GF-D8 (cell line): ENCODE measurements at places on chromosomes 1 and 21.

DNA sequence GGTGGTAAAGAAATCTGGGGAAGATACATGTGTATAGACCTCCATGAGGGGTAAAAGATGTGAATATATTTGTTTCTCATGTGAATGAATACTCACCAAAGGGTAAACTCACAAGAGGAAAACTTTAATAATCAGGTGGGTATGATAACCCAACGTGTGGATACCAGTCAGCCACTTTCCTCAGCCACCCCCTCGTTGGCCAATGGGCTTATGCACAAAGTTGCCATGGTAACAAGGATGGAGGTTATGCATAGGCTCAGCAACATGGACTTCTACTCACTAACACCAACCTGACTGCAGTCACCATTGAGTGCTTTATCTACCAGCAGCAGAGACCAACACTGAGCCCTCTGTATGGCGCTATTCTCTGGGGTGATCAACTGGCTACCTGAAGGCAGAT, 424.4 kb downstream of the DUSP10 start:
- no peak for DNase-seq

DNA sequence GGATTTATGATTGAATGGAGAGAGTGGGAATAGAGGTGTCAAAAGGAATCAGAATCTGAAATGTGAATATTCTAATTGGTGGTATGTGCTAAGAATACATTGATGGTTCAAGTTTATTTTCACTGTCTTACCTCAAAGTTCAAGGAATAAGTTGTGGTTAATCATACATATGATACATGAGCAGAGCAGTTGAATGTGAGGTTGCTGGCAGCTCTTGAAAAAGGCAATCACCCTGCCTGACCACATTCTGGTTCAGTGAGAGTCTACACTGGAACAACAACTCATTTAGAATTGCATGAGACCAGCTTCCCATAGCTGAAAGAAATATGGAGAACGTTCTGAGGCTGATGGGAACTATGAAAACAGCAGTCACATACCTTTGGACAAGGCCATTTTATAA, 68.3 kb upstream of the ARHGAP29 start:
- no peak for DNase-seq

GRCh38 chr21:17428484-17428869, 84.4 kb upstream of the CXADR start:
- no peak for DNase-seq

- peak; percentile 45 for DNase-seq
These were observed at the start of gene C2CD2 for GRCh38 chr21:41953831-41954653. Gene C2CD2 (minus strand): TSS chr21:41954018. CDS start chr21:41953648, 370 bp downstream.

- DNase-seq: no peak
These were observed 4.0 kb downstream of the RPE65 start for GRCh38 chr1:68445709-68446108.

GRCh38 chr1:183590244-183591191, at the start of gene NCF2:
Gene NCF2 (minus strand): TSS chr1:183590459. CDS start chr1:183590329, 130 bp downstream.
- DNase-seq: peak; percentile 96

DNA sequence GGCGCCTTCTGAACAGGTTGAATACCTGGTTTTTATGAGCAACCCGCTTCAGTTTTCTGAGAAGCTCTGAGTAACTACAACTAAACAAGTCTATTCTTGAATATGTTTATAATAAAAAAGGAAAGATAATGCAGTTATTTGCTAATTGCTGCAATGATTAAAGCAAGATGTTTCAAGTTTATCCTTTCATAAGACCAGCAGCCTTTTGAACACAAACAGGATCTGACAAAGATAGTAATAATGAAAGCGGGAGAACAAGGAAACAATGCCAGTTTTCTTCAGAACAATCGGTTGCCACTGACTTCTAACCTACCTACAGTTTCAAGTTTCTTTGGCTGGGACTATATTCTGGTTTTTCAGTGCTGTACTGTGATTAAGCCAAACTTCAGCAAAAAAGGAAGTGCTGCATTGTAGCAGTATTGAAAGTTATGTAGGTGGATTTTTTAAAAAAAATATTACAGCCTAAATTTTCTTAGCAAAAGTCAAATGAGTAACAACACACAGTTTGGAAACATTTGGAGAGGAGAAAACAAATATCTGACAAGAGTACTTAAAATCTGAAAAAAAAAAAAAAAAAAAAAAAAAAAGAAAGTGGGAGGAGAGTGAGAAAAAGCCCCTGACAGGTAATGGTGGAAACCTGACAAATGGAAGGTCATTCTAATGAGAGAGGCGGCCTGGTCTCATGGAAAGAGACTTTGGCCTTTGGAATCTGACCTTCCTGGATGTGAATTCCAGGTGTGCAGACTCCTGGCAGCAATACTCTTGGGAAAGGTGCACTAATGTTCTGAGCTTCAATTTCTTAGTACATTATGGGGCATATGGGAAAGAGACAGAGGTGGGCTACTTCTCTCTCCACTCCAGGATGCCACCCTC, 11.4 kb downstream of the KCNJ15 start:
- no peak for DNase-seq

DNA sequence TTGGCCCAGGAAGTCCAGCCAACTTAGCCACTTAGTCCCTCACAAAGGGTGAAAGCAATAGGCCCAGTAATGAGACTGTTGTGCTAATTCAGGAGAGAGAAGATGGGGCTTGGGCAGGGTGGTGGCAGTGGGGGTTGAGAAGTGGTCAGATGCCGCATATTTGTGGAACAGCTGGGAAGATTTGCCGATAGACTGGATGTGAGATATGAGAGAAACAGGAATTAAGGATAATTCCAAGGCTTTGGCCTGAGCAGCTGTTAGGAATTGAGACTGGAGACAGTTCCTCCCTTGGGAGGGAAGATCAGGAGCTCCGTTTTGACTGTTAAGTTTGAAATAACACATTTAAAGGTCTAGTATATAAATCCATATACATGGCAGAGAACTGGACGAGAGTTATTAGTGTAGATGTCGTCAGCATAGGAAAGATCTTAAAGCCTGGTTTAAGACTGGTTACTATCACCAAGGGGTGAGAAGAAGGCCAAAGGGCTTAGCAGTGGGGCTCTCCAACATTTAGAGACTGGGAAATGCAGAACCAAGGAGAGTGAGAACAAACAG, 323.7 kb upstream of the FAM78B start:
- DNase-seq: no peak

DNA sequence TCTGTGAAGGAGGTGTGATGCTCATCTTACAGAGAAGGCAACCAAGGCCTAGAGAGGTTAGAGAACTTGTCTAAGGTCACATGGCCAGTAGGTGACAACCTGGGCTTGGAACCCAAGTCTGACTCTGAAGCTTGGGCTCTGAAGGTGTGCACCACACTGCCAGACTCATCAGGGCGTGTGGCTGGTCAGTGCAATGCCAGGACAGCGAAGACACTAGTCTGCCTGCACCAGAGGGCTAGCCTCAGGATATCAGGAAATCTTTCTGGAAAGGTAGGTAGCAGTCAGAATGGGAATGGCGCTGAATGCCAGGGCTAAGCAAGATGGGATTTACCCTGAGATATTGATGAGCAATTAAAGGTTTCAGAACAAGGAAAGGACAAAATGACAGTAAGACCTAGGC, 34.9 kb downstream of the ELK4 start:
- DNase-seq: no peak

- no peak for DNase-seq
These were observed at the start of gene BRINP2 for GRCh38 chr1:177170756-177171535. Gene BRINP2 (plus strand): TSS chr1:177170958. CDS start chr1:177229877, 58,919 bp downstream.
